T-cell (primary cell): ENCODE measurements at places on chromosomes 5 and 9.

DNA sequence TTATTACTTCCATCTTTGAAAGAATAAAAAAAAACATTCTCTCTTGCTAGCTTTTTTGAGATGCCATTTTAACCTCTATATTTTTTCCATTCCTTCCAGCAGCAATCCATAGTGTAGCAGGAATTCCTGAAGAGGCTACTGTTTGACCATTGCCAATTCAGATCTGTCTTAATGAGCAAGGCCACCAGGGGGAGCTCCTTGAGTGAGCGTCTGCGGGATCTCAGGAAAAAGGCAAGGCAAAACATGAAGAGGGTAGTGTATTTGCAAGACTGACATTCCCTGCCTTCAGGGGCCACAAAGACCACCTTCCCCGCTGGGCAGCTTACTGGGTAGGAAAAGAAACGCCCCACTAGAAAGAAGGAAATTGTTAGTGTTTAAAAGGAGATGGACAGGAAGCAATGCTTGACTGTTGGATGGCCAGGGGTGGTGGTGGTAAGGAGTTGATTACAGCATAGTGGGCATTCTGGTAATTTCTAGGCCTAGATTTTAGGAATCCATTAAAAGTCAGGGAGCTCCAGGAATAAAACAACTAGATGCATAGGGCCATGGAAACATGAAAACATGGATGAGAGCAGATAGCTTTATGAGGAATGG is 206.6 kb upstream of the HAPLN1 start:
- no peak for DNase-seq

DNA sequence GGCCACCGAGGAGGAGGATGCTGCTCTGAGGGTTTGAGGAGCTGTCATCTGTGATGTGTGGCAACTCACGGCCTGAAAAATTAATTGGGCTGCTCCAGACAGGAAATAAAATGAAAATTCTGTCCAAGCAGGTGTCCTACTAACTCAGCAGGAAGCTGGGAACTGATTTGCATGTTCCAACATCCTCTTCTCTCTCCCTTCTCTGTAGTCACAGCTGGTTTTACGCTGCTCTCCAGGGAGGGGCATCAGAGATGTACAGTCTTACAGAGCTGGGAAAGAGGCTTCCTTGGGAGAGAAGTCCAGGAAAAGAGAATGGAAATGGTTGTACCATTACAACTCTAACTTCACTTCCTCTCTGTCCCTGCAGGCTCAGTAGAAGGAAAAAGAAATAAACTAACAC is 24.2 kb upstream of the SIL1 start:
- no peak for DNase-seq

- no peak for DNase-seq
Observed at GRCh38 chr9:17927616-17928015, 348.8 kb downstream of the SH3GL2 start.

GRCh38 chr5:159549046-159549445 is 218.8 kb upstream of the IL12B start:
- no peak for DNase-seq

DNA sequence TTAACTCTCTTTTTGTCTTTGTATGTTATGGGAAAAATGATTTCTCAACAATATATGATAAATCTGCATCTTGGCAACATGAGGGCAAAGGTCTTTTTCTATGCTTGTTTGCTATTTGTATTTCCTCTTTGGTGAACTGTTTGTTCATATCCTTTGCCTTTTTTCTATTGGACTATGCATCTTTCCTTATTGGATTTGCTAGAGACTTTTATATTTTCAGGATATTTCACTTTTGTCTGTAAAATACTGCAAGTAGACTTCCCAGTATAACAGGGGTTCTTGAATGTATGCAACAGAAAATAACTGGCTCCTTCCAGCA is 69.4 kb upstream of the SSBP2 start:
- DNase-seq = no peak

DNA sequence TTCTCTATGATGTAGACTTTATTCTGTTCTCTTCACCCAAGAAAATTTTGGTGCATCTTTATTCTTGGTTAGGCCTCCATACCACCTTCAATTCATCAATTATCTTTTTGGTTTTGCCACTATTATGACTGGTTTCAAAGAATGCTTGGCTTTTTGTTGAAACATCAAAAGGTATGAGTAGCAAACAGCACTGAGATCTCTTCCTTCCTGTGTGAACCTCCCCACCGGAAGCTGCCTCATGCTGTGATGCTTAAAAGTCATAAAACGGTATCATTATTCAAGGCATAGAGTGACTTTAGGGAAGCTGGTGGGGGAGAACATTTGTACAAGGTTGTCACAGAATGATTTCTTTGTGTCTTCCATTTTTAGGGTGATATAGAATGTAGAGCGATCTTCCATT is 70.6 kb downstream of the IQGAP2 start:
- peak; percentile 69 for DNase-seq

DNA sequence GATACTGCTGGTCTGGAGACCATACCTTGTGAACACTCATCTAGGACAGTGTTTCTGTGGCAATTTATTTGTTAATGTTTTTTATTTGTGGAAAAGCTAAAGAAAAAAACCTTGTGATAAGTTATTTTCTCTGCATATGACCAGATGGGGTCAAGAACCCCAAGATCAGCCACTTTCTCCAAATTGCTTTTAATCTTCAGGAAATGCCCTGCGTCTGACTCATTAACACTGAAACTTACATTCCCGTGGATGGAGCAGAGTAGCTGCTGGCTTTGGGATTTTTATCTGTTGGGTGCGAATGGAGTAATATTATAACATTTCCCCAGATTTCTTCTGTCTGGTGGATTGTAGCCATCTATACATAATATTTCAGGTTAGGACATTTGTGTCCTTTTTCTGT is 444.5 kb downstream of the SH3GL2 start:
- no peak for DNase-seq

DNA sequence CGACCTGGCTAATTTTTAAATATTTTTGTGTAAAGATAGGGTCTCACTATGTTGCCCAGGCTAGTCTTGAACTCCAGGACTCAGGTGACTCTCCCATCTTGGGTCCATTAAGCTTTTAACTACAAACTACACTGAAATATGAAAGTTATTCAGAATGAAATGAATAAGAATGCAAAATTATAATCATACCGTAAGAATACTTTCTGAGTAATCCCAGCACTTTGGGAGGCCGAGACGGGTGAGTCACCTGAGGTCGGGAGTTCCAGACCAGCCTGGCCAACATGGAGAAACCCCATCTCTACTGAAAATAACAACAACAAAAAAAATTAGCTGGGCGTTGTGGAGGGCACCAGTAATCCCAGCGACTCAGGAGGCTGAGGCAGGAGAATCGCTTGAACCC is 1.1 kb upstream of the ORM1 start:
- no peak for DNase-seq
